ENCODE measurements at places on chromosomes 3 and 15. TPM values are rescaled to one million over a fixed set of nuclear protein-coding genes. Genes with fewer than 3 reads are reported as not detected.

The TEX55 gene
- not detected for total RNA-seq

The GNB4 gene
- 9.5 TPM for total RNA-seq

The TUSC7 gene
- not detected for total RNA-seq

The APOD gene
- total RNA-seq, result not detected

The PLA2G4F gene
- not detected for total RNA-seq

The COL6A5 gene
- not detected for total RNA-seq

The IQGAP1 gene
- 120 TPM for total RNA-seq

The TTLL3 gene
- total RNA-seq, result 127 TPM

The JAGN1 gene
- 29.5 TPM for total RNA-seq

The CHD2 gene
- total RNA-seq, result 259 TPM

The SLCO2A1 gene
- total RNA-seq, result not detected

The WDR48 gene
- 38.4 TPM for total RNA-seq

The SOX14 gene
- not detected for total RNA-seq

The CHL1 gene
- 1.0 TPM for total RNA-seq

The ITIH1 gene
- total RNA-seq, result not detected

The SRP14 gene
- total RNA-seq, result 130 TPM

The SETMAR gene
- total RNA-seq, result 16.6 TPM

The CCR8 gene
- not detected for total RNA-seq

The RETNLB gene
- not detected for total RNA-seq

The TIMP4 gene
- not detected for total RNA-seq

Measured in OCI-LY7 (cell line).